ENCODE measurements at places on chromosomes 7 and 10.

- peak; percentile 33 for DNase-seq
These were observed 62.7 kb downstream of the LRRC4 start for GRCh38 chr7:127968547-127968946.

DNA sequence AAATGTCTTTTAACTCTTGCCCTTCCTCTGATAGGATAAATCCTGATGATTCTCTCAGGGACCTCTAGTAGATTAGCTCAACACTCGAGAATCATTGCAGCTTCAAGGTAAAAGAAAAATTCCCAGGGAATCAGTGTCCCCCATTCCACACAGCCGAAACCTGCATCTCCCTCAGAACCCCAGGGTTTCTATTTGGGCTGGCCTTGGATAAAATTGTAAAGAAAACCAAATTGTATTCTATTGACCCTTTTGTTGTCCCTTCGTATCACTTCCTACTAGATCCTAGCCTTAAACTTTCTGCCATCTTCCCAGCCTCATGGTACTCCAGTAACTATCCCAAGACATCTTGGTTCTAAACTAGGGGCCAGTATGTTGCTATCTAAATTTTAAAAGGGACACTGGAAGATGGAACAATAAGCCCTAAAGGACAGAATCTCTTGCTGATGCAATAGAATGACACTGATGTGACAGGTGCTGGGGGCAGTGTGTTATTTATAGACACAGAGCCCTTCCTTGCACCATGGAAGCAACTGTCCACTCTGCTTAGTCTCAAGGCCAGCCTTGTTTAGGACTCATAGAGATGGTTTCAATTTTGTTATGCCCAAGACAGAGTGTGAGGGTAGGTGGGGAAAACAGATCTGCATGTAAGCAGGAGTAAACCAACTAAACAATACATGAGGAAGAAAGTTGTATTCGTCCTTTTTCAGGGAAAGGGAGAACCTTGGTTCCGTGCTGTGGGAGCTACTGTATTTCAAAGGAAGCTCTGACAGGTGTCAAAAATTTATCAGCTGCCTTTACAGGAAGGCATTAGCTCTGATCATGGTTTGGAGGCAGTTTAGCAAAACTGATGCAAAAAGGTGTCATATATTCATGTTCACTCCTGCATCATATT, 7.6 kb downstream of the ASB15 start:
- DNase-seq: no peak

- DNase-seq: no peak
These were observed 406.4 kb downstream of the SEMA3D start for GRCh38 chr7:84780158-84781124.

- DNase-seq: peak; percentile 19
These were observed 275.4 kb downstream of the PARD3 start for GRCh38 chr10:34539533-34540315.

DNA sequence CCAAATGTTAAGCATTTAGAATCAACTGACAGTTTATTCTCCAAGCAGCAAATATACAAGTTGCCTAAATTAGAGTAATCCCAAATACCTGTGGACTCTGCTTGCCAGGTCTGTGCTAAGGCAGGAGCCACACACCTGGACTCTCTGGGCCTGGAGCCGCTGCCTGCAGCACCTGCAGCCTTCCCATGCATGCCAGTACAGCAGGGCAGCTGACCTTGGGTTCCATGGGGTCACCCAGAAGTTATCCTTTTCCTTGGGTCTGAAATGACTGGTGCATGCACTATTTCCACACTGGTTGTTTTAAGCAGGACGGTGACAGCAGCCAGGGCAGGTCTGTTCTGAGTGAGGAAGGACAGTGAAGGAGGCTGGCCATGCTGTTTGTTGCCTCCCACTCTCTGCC, 573.2 kb downstream of the GLRX3 start:
- DNase-seq: no peak

GRCh38 chr7:128066858-128067257, 35.6 kb upstream of the LRRC4 start:
- DNase-seq: no peak

- DNase-seq: no peak
These were observed 30.3 kb downstream of the PIK3CG start for GRCh38 chr7:106895246-106895864.

- DNase-seq: no peak
These were observed 117.9 kb downstream of the SLIT1 start for GRCh38 chr10:97067716-97068391.

- no peak for DNase-seq
These were observed 293.6 kb downstream of the CSTF2T start for GRCh38 chr10:51405580-51406351.

GRCh38 chr10:29917311-29917710, 142.1 kb downstream of the JCAD start:
- DNase-seq: no peak

DNA sequence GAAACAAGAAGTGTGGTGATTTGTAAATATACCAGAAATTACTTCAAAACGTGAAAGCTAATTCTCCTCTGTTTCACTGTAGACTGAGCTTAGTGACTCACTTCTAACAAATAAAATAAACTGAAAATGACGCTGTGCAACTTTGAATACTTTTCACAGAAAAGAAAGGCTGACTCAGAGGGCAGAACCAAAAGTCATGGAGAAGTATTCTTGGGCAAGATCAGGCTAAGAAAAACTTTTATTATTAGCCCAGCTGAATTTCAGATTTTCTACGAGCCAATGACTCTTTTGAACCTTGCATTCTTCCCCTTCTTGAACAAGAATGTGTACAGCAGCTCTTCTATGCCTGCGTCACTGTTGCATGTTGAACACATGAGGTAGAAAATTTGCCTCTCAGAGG, 527.3 kb upstream of the GHITM start:
- no peak for DNase-seq

DNA sequence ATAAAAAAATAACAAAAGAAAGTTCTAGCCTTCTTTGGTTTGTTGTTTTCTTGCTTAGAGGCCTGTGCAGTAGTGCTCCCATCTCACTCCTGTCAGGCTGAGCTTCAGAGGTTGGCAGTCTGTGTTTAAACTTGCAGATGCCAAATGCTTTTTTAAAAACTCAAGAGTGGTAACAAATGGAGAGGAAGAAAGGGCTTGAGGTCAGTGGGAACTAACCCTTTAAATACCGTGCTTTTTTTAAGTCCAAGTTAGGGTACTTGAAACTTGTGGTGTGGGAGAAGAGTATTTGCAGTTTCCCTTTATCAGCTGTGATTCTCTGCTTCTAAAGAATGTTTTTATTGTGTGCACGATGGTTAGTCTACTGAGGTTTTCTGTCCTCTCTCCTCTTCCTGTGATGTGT, 29.4 kb downstream of the ZRANB1 start:
- no peak for DNase-seq

GRCh38 chr7:2451171-2452073, 24.8 kb downstream of the GRIFIN start:
- peak; percentile 85 for DNase-seq

DNA sequence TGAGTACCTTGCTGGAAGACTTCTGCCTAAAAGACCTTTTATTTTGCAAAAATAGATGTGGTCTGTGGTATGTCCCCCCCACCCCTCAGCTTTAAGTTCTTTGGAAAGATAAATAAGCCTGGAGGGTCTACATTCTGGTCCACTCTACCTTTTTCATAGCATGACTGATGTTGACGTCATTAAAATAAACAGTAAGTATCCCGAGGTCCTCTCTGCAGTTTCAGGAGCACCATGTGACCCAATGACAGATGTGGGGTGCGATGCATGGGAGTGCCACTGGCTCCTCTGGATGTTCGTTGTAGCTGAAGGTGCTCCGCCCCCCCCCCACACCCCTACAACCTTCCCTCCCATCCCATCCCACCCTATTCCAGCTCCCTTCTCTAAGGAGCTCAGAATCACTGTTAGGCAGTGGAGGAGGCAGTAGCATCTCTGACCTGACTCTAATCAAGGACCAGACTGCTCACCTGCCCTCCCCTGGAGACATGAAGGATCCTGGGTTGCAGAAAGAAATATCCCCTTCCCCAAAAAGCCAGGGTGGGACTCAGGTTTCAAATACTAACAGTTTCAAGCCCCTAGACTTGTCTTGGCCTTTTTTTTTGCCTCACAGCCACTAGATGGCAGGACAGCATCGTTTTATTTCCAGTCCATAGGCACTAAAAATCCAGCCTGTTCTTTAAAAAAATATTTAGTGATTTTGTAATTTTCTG, 25.1 kb downstream of the CASP7 start:
- DNase-seq: peak; percentile 57

- no peak for DNase-seq
These were observed 25.9 kb upstream of the RBM20 start for GRCh38 chr10:110618230-110618610.

GRCh38 chr10:31099664-31100063, 68.0 kb upstream of the ZNF438 start:
- DNase-seq: peak; percentile 81

GRCh38 chr10:12808014-12808613, 193.4 kb downstream of the CCDC3 start:
- no peak for DNase-seq

- no peak for DNase-seq
These were observed 33.7 kb downstream of the R3HCC1L start for GRCh38 chr10:98168147-98168546.

DNA sequence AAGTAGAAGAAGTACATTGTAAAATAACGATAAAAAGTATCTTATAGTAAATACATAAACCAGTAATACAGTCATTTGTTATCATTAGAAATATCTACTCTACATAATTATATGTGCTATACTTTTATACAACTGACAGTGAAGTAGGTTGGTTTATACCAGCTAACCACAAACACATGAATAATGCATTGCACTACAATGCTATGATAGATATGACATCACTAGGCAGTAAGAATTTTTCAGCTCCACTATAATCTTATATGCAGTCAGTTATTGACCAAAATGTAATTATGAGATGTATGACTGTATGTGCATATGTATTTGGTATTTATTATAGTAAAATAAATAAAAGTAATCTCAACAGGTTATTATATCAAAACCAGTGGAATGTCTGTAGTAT, 23.4 kb upstream of the SGCE start:
- no peak for DNase-seq
